T-helper 17 cell (primary cell): ENCODE measurements at places on chromosomes 4 and X. TPM values are rescaled to one million over a fixed set of nuclear protein-coding genes. Genes with fewer than 3 reads are reported as not detected.
A peak's percentile ranks its signal among the peaks of the same experiment; 100 is the strongest.

- no peak for DNase-seq
These were observed 52.1 kb downstream of the LEF1 start for GRCh38 chr4:108116423-108117168.

DNA sequence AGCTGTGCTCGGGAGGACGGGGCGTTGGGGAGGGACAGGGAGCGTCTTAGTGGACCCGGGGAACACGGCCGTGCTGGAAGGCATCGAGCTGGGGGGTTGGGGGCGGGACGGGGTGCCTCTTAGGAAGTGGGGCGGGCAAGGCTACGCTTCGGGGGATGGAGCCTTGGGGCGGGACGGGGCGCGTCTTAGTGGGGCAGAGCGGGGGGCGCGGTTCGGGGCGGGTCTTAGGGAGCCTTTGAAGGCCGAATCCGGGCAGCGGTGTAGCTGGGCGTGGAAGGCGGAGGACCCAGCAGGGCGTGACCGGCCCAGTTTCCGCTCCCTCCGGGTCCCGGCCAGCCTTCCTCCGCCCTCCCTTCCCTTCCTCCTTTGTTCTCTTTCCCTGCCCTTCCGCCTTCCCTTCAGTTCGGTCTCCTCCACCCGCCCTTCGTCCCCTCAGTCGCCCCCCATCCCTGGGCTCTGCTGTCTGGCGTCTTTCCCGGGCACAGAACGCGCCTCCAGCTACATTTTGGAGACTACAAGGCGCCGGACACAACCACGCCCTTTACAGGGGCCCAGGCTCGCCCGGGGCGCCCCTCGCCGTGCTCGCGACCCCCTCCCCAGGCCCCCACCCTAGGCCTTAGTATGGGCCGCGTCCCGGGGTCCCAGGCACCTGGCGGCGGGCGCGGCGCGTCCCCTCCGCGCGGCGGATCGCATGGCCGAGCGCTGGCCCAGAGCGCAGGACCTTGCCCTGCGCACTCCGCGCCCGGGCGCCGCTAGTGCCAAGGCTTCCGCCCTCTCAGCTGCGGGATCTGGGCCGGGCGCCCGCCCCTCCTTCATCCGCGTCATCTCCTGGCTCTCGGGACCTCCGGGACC lies at the start of gene ARSD:
TSS of gene ARSD (minus strand) at position 757 of the 852 bp plus-strand sequence. CDS start at position 693, 64 bp downstream.
- DNase-seq, result peak; percentile 16

DNA sequence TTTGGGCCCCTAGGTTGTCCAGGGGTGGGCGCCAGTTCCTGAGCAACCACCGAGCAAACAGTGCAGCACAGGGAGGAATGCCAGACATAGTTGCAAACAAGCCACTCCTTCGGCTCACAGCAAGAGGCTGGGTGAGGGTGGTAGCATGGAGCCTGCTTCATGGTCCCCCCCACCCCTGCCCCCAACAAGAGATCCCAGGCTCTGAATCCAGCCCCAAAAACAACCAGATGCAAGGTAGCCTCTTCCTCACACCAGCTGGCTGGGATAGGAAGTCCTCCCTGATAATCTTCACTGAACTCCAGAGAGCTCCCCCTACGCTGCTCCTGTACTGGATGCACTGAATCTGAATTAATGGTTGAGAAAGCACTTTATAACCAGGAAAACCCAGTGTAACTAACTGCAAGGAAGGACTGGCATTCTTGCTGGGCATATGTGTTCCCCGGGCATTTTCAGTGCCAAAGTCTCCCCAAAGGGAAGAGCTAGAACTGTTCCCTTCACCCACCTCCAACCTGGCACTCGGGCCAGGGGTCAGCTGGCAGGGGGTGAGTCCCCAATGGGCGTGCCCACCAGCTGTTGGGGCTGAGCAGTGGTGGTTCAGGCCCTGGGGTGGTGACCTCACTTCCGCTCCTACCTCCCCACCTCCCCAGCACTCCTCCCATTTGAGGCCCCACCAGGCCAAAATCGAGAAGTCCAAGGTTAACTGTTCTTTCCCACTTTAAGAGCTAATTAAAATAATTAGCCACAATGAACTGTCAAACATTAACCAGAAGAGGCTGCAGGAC lies 1.5 kb downstream of the ELF4 start:
- no peak for DNase-seq

DNA sequence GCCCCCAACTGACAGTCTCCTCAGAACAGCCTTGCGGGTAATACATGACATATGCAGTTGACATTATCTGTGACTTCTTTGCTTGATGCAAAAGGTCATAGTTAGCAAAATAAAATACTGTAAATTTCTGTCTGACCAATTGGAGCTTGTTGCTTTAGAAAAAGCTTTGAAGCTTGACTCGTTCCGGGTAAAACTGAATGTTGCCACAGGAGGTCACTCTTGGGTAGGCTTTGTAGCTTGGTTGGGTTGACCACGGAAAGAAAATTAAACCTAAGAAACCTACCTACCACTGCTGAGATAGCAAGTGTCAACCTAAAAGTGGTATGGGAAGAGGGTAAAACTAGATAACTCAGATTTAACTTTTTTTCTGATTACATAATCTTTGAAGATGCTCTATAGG lies 23.2 kb downstream of the PRPS2 start:
- peak; percentile 6 for DNase-seq

DNA sequence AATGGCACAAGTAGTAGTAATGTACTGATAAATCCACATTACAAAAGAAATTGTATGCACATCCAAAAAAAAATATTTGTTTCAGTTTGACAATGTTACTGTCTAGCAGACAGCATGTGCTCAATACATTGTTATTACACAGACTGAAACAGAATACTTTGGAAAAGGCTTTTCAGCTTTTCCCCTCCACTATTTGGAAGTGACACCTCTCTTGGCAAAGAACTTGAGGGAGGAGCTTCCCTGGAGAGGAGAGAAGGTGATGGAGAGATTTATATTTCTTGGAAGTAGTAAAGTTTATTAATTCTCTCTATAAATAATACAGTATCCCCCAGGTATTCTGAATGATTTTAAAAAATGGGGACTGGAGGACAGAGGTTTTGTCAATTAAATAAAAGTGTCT lies 131.8 kb downstream of the SCFD2 start:
- DNase-seq, result no peak

DNA sequence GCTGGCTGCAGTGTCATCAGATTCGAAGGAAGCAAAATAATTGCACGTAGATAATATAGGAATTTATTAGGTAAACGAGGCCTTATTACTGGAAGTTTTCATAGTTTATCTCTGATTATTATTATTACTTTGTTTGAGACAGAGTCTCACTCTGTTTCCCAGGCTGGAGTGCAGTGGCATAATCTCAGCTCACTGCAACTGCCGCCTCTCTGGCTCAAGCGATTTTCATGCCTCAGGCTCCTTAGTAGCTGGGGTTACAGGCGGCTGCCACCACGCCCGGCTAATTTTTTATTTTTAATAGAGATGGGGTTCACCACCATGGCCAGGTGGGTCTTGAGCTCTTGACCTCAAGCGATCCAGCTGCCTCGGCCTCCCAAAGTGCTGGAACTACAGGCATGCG lies 12.5 kb downstream of the CLCN3 start:
- no peak for DNase-seq

GRCh38 chrX:51420610-51421009 lies 75.8 kb downstream of the NUDT11 start:
- DNase-seq, result peak; percentile 10

DNA sequence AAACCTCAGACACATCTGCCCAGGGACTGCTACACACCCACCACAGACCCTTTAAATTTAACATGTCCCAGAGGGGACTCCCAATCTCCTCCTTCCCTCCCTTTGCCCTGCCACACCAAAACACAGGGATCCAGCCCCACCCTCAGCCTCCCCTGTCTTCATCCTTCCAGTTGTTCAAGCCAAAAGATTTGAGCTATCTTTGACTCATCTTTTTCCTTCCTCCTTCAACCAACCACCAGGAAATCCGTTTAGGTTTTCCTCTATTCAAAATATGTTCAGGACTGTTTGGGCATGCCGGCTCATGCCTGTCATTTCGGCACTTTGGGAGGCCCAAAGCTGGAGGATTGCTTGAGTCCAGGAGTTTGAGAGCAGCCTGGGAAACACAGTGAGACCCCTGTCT lies 6.9 kb upstream of the STK32B start:
- no peak for DNase-seq

GRCh38 chr4:66921433-66921832 lies 623.9 kb downstream of the CENPC start:
- no peak for DNase-seq

GRCh38 chr4:51932261-51932660 lies 87.9 kb downstream of the LRRC66 start:
- DNase-seq, result no peak

- no peak for DNase-seq
These were observed 339.8 kb downstream of the BCOR start for GRCh38 chrX:39757971-39758370.

DNA sequence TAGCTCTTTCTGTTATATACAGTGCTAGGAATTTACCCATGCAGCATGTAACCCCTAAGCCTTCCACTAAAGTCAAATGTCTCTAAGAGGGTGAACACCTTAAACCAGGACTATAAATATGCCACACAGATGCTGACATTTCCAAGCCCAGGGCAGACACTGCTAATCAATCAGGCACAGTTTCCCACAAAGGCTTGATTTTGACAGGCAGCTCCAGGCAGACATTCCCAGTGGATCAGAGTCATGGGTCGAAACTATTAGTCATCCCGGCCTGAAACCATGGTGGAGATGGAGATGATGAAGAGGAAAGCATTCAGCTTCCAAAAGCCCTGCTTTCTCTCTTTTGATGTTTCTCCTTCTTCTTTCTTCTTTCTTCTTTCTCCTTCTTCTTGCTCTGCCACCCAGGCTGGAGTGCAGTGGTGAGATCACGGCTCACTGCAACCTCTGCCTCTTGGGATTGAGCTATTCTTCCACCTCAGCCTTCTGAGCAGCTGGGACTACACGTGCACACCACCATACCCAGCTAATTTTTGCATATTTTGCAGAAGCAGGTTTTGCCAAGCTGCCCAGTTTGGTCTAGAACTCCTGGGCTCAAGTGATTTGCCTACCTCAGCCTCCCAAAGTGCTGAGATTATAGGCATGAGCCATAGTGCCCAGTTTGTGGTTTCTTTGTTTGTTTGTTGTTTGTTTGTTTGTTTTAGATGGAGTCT lies 21.0 kb upstream of the SORCS2 start:
- DNase-seq, result no peak

GRCh38 chr4:132275583-132276121 lies 873.4 kb upstream of the PCDH10 start:
- DNase-seq, result no peak

DNA sequence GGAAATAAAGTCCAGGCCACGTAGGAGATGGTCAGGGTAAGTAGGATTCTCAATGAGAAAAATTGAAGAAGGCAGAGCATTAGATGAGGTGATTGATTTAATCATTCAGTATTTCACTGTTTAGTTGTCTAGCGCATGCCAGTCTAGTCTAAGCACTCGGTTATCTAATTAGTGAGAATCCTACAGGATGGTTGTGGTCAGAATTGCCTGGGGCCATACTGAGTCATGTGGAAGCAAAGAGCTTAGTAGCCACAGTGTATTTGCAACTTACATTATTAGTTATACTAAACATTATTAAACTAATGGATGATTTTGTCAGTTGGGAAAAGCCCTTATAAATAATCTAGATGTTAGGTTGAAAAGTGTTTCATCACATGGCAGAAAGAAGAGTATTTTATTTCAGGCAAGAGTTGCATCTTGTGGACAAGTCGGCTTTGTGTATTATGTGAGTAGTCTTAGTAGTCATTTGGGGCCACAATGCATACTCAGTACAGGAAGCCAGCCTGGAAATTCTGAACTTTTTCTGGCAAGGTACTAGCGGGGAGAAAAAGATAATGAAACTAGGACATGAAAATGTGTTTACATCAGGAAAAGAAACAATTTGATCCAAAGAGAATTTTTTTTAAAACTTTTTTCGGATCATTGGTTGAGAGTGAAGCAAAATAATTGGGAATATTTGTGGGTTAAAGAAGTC lies 31.9 kb downstream of the CPEB2 start:
- DNase-seq, result no peak

GRCh38 chr4:22648996-22649395 lies 43.7 kb upstream of the GBA3 start:
- DNase-seq, result no peak

- no peak for DNase-seq
These were observed 170.7 kb downstream of the PTTG2 start for GRCh38 chr4:38130884-38131283.

DNA sequence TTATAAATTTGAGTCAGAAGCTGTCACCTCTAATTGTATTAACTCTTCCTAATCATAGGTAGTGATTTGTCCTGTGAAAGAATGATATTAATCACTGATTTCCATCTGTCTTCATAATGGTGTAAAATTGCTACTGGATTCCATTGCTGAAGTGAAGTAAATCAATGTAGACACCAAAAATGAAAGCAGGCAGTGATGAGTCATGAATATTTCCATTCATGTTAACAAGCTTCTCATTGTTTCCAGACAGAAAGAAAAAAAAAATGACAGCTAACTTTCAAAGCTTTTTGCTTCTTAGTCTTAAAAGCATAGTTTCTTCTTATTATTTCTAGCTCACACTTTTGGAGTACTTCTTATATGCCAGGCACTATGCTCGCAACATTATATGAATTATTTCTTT lies 21.5 kb downstream of the FAM114A1 start:
- no peak for DNase-seq

DNA sequence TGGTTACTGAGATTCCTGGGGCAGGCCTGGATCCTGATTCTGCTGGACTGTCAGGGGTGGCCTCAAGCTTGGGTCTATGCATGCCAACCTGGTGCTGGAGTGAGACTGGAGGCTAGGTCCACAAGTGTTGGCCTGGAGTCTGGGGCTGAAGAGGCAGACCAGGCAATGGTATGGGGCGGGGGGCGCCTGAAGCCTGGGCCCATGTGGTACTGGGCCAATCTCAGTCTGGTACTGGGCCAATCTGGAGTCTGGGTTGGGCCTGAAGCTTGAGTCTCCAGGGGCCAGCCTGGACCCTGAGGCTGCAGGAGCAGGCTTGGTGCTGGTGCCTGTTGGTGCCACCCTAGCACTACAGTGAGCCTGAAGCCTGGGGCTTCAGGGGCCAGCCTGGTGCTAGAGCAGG lies 108.9 kb upstream of the ZCCHC13 start:
- DNase-seq, result no peak

GRCh38 chrX:31228909-31229308 lies 157.1 kb upstream of the FTHL17 start:
- DNase-seq, result no peak

GRCh38 chr4:39699687-39700409 lies 1.9 kb downstream of the UBE2K start:
- DNase-seq, result no peak

GRCh38 chr4:14177987-14178386 lies 550.5 kb upstream of the BOD1L1 start:
- no peak for DNase-seq

- no peak for DNase-seq
These were observed 13.9 kb downstream of the ALB start for GRCh38 chr4:73417973-73418372.

GRCh38 chr4:15934259-15934658 lies 4.3 kb downstream of the FGFBP1 start:
- DNase-seq, result no peak

GRCh38 chr4:1715002-1715758 lies 3.1 kb upstream of the SLBP start:
- no peak for DNase-seq

The DUSP21 gene
- total RNA-seq, result not detected

The ARMCX1 gene
- 0.30 TPM for total RNA-seq

The TIGD4 gene
- 0.40 TPM for total RNA-seq

The MAGEB10 gene
- not detected for total RNA-seq

The ERCC6L gene
- total RNA-seq, result 0.10 TPM

The PLS3 gene
- not detected for total RNA-seq

The SPANXB1 gene
- total RNA-seq, result not detected

The CT45A5 gene
- total RNA-seq, result not detected

The FAM149A gene
- not detected for total RNA-seq

The GPRASP1 gene
- 38.9 TPM for total RNA-seq
